Vagina (tissue), 2 donors: ENCODE measurements at places on chromosomes 16 and 17.

- H3K27me3 ChIP-seq = no peaks in the 10 kb centered on the region
- no peak overlapping the region for H3K27ac ChIP-seq
- H3K4me1 ChIP-seq = no peaks in the 10 kb centered on the region
- H3K4me3 ChIP-seq = no peak overlapping the region
Observed at GRCh38 chr16:65988024-65988595, 378.4 kb upstream of the CDH5 start.

DNA sequence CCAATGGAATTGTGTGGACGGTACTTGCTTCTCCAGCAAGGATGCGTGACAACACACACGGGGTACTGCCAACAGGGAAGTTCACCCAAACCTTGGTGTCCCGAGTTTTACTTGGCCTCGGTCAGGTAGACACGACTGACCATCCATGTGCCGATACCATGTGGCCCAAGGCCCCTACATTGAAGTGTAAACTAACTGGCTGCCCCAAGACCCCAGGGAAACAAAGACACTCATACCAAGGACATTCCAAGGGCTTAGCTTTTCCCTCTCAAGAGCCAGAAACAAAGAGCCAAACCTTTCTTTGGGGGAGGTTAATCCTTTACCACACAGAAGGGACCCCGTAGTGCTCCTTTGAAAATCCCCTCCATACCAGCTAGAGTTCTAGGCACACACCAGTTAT is 215.9 kb upstream of the TNRC6C start:
- H3K27ac ChIP-seq = no peak overlapping the region
- H3K4me3 ChIP-seq = no peak overlapping the region
- H3K27me3 ChIP-seq = no peaks in the 10 kb centered on the region
- DNase-seq = no peak
- H3K4me1 ChIP-seq = no peaks in the 10 kb centered on the region
- H3K36me3 ChIP-seq = no peaks in the 10 kb centered on the region

- no peak for DNase-seq
- peaks cover 47% of the 10 kb centered on the region for H3K36me3 ChIP-seq
- H3K4me1 ChIP-seq = no peaks in the 10 kb centered on the region
- H3K27ac ChIP-seq = no peak overlapping the region
- no peak overlapping the region for H3K4me3 ChIP-seq
Observed at GRCh38 chr17:42502091-42502490, 34.0 kb upstream of the NAGLU start.

DNA sequence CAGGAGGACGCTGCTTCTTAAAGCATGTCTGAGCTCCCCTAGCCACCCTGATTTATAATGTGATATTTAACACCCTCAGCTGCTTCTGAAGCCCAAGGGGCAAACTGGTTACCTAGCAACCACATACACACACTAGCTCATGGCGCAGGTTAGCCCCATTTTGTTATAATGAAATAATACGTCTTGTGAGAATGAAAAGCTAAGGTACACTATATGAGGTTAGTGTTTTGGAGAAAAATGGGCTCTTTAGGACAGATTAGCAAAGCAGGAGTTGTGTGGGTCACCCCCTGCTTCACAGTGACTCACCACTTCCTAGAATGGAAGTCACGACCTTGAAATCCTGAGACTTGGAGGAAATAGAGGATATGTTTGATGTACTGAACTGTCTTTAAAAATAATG is 404.8 kb upstream of the HSBP1 start:
- no peaks in the 10 kb centered on the region for H3K4me1 ChIP-seq
- H3K36me3 ChIP-seq = no peaks in the 10 kb centered on the region
- DNase-seq = no peak
- no peak overlapping the region for H3K4me3 ChIP-seq

DNA sequence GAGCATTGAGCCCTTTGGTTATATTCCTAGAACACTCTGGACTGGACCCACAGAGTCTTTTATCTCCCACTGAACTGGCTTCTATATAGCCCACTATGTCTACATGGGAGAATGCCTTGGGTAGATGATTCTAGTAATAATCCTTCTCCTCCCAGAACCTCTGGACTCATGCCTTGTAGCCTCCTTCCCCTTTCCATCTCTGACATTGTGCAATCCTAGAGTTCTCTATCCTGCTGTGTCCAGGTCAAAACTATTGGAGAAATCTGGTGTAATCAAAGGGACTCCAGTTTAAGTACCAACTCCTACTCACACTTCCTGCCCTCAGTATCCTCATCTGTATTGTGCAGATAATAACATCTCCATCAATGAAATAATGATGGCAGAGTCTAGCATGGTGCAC is 9.1 kb downstream of the RCVRN start:
- H3K27me3 ChIP-seq = no peaks in the 10 kb centered on the region
- H3K27ac ChIP-seq = no peak overlapping the region
- no peak overlapping the region for H3K4me3 ChIP-seq
- DNase-seq = no peak

DNA sequence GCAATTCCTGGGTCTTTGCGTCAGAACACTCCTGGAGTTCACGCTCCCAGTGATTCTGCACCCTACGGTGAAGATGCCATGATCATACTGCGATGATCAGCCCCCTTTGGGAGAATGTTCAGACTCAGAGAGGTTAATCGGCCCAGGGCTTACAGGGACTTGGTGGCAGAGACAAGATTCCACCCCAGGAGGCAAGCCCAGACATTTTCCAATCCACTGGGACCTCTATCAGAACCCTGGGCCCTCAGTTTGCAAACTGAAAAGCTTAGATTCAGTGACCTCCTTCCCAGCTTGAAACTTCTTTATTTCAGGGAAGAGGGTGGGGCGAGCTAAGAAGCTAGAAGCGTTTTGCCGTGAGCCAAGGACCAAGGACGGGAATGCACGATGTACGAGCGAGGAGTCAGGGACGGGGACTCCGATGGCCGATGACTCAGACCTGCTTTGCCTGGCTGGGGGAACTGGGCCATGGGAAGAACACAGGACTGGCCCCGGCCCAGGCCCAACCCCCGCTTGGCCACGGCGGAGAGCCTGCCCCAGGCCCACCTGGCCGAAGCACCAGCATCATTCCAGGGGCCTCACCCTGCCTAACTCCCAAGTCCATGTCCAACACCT is 34.7 kb downstream of the SOCS3 start:
- no peaks in the 10 kb centered on the region for H3K36me3 ChIP-seq
- DNase-seq = no peak
- H3K27me3 ChIP-seq = no peaks in the 10 kb centered on the region
- peaks cover 50% of the 10 kb centered on the region for H3K4me1 ChIP-seq
- no peak overlapping the region for H3K4me3 ChIP-seq

DNA sequence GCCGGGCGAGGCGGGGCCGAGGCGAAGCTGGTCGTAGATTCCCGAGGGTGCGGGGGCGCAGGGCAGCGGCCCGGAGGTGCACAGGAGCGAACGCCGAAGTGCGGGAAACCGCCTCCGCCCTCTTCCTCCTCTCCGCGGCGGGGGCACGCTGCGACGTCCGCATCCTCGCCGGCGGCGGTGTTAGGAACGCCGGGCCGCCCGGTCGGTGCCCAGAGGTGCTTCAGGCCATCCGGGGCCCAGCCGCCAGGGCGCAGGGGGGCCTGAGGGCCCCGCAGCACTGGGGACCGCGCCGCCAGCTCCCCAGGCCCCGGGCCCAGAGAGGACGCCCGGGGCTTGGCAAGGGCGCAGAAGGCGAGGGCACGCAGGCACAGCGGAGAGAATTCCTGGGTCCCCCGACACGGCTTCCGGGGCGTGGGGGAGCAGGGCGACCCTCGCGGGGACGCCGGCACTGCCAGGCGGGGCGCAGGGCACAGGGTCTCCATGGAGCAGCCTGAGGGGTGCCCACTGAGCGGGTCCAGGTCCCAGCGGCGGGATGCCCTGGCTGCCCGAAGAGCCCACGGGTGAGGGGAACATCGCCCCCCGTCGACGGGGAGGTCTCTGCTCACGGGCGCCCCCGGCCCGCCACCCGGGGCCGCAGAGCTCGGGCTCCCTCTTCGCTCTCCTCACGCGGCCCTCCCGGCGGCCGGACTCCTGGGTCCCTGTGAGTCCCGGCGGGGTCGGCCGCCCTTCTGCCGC is 576 bp downstream of the EPOP start:
- no peak for DNase-seq
- H3K4me1 ChIP-seq = peaks cover 34% of the 10 kb centered on the region
- H3K4me3 ChIP-seq = peak overlapping the region; percentile 54
- H3K27me3 ChIP-seq = peaks cover 22% of the 10 kb centered on the region

- H3K4me1 ChIP-seq = no peaks in the 10 kb centered on the region
- no peak overlapping the region for H3K27ac ChIP-seq
- peaks cover 53% of the 10 kb centered on the region for H3K36me3 ChIP-seq
- H3K4me3 ChIP-seq = no peak overlapping the region
- H3K27me3 ChIP-seq = no peaks in the 10 kb centered on the region
Observed at GRCh38 chr17:63786971-63787711, 13.2 kb downstream of the DDX42 start.

GRCh38 chr17:17727111-17727659 is 45.9 kb downstream of the RAI1 start:
- H3K27me3 ChIP-seq = no peaks in the 10 kb centered on the region
- no peak for DNase-seq
- no peak overlapping the region for H3K4me3 ChIP-seq
- H3K27ac ChIP-seq = no peak overlapping the region
- H3K36me3 ChIP-seq = no peaks in the 10 kb centered on the region

DNA sequence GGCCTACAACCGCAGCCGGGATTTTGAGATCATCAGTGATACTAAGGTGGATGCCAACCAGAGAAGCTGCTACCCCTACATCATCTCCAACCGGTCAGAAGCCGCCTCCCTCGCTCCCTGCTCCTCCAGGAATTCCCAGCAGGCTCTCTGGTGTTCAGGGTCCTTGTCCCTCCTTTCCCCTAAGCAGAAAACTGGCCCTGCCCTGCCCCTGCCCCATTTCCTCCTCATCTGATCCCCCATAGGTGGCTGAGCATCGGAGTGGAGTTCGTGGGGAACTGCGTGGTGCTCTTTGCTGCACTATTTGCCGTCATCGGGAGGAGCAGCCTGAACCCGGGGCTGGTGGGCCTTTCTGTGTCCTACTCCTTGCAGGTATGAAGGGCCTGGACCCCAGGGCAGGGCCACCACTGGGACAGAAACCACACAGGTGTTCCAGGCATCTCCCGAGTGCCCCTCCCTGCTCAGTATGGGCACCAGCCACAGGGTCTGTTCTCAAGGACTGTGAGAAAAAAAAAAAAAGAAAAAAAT is 29.8 kb downstream of the ANKRD40 start:
- H3K4me1 ChIP-seq = peaks cover 14% of the 10 kb centered on the region
- no peak overlapping the region for H3K4me3 ChIP-seq
- no peak for DNase-seq
- no peak overlapping the region for H3K27ac ChIP-seq
- no peaks in the 10 kb centered on the region for H3K36me3 ChIP-seq
- H3K27me3 ChIP-seq = no peaks in the 10 kb centered on the region

DNA sequence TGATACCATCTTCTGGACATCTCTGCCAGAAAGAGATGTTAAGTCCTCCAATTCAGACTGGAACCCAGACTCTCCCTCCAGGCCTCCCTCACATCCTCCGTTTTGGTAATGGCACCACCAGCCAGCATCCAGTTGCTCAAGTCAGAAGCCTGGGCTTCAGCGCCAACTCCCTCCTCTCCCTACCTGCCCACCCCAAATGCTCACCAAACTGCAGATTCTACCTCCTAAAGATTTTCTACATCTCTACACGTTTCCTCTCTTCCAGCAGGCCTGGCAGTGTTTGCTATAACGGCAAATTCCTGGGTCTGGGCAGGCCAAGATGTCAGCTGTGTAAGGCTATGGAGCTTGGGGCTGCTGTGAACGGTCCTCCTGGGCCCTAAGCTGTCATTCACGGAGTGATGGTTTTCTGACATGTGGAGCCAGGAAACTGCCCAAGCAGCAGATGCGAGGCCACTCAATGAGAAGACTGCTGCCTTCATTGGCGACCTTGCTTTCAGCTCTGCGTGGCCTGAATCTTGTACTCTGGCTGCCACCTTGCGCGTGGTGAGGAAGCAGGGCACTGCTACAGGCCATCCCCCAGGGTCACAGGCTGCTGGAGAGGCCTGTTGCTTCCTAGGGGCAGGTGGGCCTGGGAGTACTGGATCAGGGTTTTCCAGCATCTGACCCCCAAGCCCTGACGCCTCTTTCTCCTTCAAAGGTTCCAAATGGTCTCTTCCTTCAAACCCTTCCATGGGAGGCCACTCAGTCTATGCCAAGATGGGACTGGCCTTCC is 37.7 kb downstream of the TBX4 start:
- H3K27ac ChIP-seq = no peak overlapping the region
- H3K4me1 ChIP-seq = peaks cover 8% of the 10 kb centered on the region
- no peaks in the 10 kb centered on the region for H3K36me3 ChIP-seq
- H3K27me3 ChIP-seq = no peaks in the 10 kb centered on the region

DNA sequence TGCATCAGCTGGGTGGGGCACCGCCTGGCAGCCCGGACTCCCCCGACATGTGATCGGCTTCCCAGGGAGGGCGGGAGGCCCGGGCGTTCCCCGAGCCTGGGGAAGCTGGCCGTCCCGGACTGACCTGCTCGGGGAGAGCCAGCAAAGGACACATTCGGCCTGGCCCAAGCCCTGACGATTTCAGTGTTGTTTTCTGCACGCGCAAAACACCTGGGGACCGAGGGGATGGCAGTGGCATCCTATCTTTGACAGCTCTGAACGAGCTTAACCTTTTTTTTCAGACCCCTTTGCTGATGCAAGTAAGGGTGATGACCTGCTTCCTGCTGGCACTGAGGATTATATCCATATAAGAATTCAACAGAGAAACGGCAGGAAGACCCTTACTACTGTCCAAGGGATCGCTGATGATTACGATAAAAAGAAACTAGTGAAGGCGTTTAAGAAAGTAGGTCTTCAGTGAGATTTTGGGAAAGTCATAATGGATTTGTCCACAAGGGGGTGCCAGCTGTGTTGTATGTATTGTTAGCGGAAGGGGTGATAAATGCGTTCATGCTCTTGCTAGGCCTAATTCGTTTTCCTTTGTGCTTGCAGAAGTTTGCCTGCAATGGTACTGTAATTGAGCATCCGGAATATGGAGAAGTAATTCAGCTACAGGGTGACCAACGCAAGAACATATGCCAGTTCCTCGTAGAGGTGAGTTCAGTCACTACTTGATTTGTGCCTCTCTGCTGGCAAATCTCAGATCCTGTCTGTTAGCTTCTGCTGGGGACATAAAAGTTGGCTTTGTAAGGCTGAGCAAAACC is 1.0 kb downstream of the EIF1 start:
- H3K27me3 ChIP-seq = no peaks in the 10 kb centered on the region
- H3K36me3 ChIP-seq = peaks cover 52% of the 10 kb centered on the region
- DNase-seq = no peak
- H3K27ac ChIP-seq = peak overlapping the region; percentile 100
- H3K4me3 ChIP-seq = peak overlapping the region; percentile 97

DNA sequence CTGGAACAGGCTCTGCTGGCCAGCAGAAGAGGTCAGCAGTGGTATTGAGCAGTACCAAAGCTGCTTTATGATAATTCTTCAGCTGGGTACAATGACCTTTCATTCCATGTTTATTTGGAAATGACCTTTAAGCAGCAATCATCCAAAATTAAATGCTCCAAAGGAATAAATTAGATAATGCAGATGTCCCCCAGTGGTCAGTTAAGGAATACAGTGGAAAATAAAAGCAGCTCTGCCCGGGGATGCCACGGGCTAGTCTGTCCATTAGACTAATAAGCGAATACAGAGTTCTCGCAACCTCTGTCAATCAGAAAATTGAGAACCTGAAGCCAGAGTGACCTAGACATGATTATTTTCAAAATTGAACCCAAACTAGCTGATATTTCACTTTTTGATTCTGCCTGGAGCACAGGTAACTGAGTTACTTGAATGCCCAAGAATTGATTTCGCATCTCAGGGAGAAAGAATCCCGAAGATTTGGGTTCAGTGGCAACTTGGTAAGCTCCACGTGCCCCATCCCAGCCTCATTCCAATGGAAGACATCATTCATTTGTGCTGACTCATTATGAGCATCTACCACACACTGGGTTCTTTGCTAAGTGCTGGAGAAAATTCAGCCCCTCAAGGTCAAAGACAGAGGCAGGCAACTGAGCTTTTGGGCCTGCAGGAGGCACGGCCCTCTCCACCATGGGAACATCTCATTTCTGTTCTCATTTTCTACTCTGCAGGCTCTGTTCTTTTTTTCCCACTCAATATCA is 34.4 kb upstream of the SLC39A11 start:
- no peak overlapping the region for H3K27ac ChIP-seq
- DNase-seq = no peak
- H3K27me3 ChIP-seq = no peaks in the 10 kb centered on the region
- no peaks in the 10 kb centered on the region for H3K36me3 ChIP-seq
- no peak overlapping the region for H3K4me3 ChIP-seq
